ENCODE measurements at places on chromosomes 3 and 15.

DNA sequence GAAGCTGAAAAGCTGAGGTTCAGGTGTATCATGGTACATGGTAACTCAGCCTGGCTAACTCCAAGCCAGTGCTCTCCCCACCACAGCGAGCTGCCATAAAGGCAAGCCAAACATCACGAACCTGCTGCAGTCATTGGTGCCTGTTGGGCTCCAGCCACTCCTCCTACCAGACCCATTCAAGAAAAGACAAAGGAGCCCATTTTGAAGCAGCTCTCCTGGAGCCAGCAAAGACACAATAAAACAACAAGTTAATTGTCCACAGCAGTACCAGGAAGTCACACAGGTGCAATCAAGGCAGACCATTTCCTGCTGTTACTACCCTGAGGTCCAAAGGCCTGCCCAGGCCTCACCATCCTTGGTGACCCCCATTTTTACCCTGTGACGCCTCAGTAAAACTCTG, 77.6 kb downstream of the DAPK2 start:
- no peak for DNase-seq

- no peak for DNase-seq
Measured at GRCh38 chr15:94193906-94194305, 37.5 kb upstream of the MCTP2 start.

- DNase-seq: no peak
Measured at GRCh38 chr3:114331007-114331406, 37.2 kb downstream of the TIGIT start.

DNA sequence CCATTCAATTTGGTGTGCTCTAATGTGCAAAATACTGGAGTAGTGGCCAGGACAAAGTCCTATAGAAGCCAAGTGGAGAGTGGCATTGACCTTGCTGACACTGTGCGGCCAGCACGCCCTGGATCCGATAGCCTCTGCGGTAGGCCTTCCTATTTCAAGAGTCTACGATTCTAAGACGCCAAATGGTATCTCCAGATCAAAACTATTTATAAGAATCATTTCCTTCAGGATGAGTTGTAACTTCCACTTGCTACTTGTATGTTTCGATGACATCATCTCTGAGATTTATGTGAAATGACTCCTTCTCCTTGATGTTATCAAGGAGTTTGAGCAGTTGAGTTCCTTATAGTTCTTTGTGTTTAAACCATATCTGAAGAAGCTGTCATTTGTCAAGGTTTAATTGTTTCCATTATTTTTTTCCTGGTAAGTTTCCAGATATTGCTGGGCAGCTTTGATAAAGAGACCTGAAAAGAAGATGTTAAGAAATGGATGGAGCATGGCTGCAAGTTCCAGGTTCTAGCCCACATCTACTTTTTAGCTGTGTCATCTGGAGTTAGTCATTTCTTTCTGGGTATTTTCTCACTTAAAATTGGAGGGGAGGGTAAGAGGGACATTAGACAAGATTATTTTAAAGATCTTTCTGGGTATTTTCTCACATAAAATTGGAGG, 71.8 kb downstream of the TMEM44 start:
- no peak for DNase-seq

- no peak for DNase-seq
Measured at GRCh38 chr15:69319384-69320375, 21.0 kb downstream of the PAQR5 start.

DNA sequence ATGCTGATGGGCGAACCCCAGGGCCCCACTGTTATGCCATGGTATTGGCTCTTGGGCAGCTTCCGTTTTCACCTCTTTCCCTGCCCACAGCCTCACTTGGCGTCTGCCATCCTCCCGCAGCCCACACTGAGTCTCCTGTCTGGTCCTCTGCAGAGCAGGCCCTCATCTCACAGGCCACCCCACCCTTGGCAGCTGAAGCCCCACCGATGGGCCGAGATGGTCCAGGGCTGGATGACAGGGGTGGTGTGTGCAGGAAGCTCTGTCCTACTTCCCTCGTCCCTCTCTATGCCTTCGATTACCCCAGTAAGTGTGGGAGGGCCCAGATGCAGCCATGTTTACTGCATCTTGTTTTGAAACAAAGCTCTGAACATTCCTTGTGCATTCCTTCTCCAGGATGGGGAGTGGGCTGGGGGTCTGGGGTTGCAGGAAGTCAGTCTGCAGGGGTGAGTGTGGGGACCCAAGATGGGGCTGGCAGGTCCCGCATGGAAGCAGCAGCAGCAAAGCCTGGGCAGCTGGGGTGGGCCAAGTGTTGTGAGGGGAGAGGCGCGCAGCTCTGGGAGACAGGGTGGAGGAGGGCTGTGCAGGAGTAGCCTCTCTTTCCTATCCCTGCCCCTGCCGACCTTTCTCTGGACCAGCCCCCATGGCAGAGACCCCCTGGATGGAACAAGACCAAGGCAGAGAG, 20.9 kb downstream of the TBC1D21 start:
- no peak for DNase-seq

GRCh38 chr15:75349851-75350588, 3.2 kb downstream of the NEIL1 start:
- DNase-seq: peak; percentile 58

DNA sequence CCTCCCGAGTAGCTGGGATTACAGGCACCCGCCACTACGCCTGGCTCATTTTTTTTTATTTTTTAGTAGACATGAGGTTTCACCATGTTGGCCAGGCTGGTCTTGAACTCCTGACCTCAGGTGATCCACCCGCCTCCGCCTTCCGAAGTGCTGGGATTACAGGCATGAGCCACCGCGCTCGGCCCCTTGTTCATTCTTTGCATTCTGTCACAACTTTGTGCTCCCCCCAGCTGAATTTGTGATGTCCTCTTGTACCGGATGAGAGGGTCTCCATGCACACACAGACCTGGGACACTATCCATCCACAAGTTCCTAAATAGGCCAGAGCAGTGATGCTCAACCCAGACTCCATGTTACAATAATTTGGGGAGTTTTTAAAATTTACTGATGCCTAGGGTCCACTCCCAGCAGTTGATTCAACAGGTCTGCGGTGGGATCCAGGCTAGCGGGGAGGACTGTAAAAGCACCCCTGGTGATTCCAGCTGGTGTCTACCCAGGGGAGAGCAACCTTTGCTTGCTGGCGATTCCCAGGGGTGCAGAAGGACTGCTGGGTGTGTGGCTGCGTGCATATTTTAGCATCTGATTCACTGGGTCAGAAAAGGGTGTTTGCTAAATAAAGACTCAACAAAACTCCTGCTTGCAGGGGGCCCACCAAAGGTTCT, 1.0 kb downstream of the RASSF1 start:
- no peak for DNase-seq

DNA sequence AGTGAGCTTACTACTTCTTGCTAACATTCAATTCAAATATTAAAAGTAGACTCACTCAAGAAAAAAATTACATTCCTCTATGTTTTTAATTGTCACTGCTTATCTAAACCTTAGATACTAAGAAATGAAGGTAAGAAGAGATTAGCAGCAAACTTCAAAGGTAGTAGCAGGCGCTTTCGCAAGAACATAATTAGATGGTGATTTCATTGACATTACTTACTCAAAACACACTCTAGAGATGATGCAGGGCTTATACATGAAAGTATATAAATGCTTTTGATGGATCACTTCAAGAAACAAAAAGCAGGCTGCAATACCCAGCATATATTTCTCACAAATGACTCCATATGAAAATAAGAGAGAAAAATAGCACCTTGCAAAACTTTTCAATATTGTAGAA, 86.8 kb downstream of the FSIP1 start:
- DNase-seq: no peak

GRCh38 chr15:69132977-69133861, 27.2 kb upstream of the GLCE start:
- no peak for DNase-seq

DNA sequence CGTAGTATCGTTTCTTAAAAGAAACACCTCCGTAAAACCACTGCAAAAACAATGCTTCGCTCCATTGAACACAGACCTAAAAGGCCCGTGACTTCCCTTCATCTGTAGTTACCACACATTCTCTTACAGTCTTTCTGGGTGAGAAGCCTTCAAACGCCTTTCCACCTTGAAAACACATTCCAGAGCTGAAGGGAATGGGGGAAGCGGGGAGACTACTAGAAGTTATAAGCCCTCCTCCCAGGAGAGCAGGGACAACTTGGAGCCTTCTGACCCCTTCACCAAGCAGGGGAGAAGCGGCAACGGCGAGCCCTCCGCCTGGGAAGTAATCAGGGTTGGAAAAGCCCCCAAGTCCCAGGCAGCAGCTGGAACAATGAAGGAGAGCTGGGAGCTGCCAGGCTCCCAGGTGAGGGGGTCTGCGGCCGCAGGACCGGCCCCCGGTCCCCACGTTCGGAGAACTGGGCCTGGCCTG, 461 bp downstream of the SECISBP2L start:
- DNase-seq: no peak

- no peak for DNase-seq
Measured at GRCh38 chr15:101669744-101670143, 17.6 kb upstream of the TM2D3 start.

DNA sequence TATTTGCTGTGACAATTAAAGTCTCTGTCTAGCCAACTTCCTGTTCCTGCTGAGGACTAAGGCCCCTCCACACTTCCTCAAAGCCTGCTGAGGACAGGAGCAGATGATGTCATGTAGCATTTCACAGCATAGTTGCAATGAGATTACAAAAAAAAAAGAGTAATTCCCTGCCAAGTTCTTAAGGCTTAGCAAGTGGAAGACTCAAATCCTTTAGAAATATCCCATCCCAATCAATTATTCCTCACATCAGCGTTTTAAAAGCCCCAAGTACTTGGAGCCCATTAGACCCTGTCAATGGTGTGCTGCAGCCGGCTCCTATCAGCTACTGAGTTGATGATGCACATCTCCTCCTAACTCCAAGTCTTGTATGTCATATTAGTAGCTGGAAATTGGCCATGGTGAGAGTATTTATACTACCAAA, 51.7 kb downstream of the TRANK1 start:
- DNase-seq: no peak

GRCh38 chr3:66428733-66429132, 72.1 kb downstream of the LRIG1 start:
- no peak for DNase-seq

DNA sequence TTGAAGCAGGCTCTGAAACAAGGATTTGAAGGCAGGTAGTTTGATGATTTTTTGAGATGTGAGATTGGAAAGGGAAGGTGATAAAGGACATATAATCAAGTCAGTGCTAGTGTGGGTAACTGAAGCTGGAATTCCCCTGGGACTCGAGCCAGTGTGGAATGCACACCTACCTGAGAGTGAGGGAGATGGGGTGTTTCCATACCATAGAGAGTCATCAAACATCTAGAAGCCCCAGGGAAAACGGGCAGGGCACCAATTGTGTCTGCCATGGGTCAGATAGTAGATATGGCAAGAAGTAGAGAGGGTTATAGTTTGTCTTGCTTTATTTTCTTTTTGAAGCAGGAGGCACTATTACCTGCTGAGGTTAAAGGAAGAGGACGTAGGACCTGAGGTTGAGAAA, 120.0 kb downstream of the SSR3 start:
- no peak for DNase-seq

GRCh38 chr3:31503456-31503855, 29.3 kb upstream of the STT3B start:
- no peak for DNase-seq

All from stimulated activated CD8-positive, alpha-beta memory T cell treated with anti-CD3 and anti-CD28 coated beads, Interleukin-12 subunit alpha, Interleukin-12 subunit beta, amount 100 ng/mL, for 4 hours (primary cell).